GM10248 (cell line): ENCODE measurements at places on chromosomes 6 and 20.

- DNase-seq, result no peak
Observed at GRCh38 chr6:3235486-3235885, 8.0 kb upstream of the TUBB2B start.

GRCh38 chr20:57703013-57703412 lies 6.8 kb downstream of the PMEPA1 start:
- DNase-seq, result no peak

GRCh38 chr20:376750-377149 lies 3.8 kb upstream of the TRIB3 start:
- DNase-seq, result no peak

GRCh38 chr6:104601721-104602120 lies 258.0 kb downstream of the HACE1 start:
- DNase-seq, result no peak

DNA sequence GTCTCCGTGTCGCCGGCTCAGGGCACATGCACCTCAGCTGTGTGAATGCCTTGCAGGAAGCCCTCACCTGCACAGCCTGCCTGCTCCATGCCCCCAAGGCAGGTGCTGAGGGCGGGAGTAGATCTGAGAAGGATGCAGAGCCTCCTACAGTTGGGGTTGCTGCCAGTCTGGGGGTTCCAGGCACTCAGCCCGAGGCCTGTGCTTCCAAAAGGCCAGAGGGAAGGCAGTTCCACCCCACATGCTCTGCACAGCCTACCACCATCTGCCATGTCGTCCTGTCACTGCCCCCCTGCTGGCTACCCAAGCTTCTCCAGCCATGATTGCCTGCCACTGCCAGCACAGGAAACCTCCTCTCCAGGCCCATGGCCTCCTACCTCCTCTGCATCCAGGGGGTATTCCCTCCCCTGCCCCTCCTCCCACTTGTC lies 19.3 kb downstream of the ACSS1 start:
- no peak for DNase-seq

DNA sequence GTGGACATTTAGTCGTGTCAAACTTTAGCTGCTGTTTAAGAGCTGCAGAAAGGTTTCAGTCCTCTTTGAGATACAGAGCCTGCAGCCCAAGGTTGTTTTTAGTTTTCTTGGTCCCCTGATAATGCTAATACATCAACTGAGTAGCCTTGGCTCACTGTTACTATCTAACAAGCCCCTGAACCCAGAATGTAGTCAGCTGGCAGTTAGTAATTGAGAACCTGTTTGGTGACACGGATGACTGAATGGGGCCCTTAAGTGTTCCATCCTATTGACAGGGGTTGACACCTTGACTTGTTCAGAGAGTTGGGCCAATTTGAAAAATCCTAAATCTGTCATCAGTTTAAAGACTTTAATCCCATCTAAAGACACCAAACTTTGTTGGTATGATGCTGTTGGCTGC lies 2.8 kb downstream of the RTN4IP1 start:
- no peak for DNase-seq

DNA sequence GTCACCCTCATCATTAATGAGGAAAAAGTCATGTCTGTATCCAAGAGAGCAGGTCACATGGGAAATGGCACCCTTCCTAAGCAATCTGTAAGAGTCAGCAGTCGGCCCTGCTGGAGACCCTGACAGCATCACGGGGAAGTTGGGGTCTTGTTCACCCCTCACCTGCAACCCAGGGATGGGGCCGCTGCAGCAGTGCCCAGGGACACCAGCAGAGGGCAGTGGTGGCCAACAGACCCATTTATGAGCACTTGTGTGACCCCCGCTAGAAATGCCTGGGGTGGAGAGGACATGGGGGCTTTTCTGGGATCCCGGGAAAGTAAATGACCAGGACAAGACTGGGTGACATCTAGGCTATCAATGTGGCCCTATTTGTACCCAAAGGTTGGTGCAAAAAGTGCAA lies 35.9 kb downstream of the ANKRD60 start:
- peak; percentile 60 for DNase-seq

DNA sequence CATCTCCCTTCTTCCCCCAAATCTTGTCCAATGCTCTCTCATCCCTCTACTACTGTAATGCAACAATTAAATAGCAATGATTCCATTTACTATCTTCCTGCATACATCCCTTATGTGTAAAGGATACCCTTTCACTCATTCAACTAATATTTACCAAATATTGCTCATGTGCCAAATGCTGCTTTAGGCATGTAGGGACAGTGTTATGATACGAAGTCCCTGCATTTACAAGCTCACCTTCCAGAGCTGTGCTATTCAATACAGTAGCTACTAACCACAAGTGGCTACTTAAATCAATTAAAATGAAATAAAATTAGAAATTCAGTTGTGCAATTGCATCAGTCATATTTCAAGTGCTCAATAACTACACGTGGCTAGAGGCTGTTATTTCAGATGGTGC lies 41.1 kb downstream of the GMDS start:
- DNase-seq, result no peak

- DNase-seq, result no peak
Observed at GRCh38 chr6:116463301-116463700, 2.1 kb downstream of the CALHM6 start.

DNA sequence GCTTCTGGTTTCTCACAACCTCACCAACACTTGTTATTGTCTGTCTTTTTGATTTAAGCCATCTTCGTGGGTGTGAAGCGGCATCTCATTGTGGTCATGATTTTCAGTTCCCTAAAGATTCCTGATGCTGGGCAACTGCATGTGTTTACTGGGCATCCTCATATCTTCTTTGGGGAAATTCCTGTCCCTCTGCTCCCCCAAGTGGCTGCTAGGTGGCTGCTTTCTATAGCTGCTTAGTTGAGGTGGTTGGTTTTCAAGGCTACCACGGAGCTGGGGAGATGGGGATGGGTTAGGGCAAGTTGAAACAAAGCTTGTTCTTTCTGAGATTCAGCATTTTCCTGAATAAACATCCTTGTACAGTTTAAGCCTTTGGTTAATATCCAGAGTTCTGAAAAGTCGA lies 403.9 kb upstream of the SULF2 start:
- peak; percentile 38 for DNase-seq

DNA sequence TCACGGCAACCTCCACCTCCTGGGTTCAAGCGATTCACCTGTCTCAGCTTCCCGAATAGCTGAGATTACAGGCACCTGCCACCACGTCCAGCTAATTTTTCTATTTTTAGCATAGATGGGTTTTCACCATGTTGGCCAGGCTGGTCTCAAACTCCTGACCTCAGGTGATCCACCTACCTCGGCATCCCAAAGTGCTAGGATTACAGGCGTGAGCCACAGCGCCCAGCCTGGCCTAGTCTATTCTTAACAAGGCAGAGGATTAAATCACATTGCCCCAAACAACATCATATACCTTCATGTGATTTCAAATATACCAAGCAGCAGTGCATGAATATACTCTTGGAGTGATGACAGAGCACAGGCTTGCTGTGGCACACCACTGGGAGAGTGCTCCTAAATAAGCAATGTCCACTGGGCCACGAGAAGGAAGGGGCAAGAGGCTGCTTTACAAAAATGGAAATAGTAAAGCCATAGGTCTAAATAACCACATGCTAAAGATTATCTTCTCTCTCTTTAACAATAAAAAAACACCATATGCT lies 76.6 kb upstream of the TULP1 start:
- no peak for DNase-seq

GRCh38 chr6:125255201-125255600 lies 46.6 kb downstream of the HDDC2 start:
- no peak for DNase-seq

DNA sequence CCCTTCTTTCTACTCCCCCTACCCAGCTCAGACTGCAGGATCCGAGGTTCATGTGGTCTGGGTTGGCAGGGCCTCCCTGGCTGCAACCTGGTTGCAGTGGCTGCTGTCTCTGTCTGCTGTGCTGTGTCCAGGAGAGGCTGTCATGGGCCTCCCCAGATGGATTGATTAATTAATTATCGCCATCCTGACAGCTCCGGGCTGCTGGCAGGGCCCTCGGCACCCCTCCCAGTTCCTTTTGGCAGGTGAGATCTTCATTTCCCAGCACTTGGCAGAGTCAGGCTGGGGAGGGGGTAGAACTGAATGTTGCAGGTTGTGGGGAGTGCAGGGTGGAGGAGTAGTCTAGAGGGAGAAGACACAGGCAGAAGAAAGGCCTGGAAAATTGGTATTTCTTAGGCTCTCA lies 56.7 kb upstream of the ZFAND3 start:
- no peak for DNase-seq

DNA sequence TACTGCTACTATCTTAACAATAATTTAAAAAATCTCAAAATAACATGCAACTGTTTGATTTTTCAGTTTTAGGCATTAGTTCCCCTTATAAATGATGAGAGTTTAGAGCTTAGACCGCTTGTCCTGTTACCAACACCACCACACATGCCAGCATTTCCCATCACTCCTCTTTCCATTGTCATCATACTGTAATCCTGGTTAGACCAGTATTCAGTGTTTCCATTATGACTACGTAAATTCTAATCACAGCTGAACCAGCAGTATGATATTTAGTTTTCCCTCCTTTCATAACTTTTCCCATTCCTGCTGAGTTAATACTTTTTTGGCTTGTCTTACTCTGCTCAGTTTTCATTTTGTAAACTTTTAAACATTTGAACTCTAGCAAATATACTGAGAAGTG lies 12.2 kb upstream of the TBC1D20 start:
- DNase-seq, result no peak

- DNase-seq, result no peak
Observed at GRCh38 chr6:169837529-169838250, 86.3 kb downstream of the ERMARD start.

GRCh38 chr6:153001767-153002612 lies 519 bp downstream of the MTRF1L start:
- peak; percentile 14 for DNase-seq

DNA sequence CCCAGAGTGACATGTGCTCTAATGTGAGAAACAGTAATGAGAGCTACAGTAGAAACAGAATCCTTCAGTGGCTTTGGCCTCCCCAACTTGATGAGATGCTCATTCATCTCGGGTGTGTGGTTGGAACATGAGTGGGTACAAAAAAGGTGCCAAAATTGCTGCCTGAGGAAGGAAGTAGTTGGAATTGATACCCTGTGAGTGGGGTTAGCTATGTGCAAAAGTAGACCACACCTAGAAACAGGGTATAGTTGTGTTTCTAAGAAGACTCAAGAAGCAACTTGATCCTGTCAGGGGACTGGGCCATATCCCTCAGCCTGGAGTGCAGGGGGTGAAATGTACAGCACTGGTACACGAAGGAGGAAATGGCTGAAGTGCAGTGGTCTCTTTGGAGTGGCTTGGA lies 206.4 kb upstream of the SUPT3H start:
- DNase-seq, result no peak

DNA sequence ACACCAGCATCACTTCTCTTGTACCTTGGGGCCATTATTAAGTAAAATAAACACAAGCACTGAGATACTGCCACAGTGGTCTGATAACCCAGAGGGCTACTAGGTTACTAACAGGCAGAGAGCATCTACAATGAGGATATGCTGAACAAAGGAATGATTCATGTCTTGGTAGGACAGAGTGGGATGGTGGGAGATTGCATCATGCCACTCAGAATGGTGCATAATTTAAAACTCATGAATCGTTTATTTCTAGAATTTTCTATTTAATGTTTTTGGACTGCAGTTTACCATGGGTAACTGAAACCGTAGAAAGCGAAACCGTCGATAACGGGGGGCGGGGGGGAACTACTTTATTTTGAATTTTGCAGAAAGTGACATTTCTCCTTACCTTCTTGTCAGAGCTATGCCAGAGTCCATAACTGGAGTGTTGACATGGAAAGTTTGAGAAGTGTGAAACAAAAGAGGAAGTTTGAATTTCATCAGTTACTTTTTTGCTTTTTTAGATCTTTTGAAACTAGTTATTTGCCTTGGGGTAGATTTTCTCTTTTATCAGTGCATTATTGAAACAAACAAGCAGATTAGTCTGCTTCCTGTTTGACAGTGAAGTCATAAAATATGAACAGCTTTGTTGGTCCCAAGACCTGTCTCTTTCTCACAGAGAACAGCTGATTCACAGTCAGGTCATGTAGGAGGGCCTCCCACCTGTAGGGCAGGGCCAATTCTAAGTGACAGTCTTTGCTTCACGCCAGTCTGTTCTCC lies 124.9 kb downstream of the KLHL32 start:
- DNase-seq, result peak; percentile 74

- DNase-seq, result peak; percentile 23
Observed at GRCh38 chr6:148757944-148758480, 11.2 kb downstream of the UST start.

- no peak for DNase-seq
Observed at GRCh38 chr6:157814883-157815282, 8.2 kb upstream of the SNX9 start.

DNA sequence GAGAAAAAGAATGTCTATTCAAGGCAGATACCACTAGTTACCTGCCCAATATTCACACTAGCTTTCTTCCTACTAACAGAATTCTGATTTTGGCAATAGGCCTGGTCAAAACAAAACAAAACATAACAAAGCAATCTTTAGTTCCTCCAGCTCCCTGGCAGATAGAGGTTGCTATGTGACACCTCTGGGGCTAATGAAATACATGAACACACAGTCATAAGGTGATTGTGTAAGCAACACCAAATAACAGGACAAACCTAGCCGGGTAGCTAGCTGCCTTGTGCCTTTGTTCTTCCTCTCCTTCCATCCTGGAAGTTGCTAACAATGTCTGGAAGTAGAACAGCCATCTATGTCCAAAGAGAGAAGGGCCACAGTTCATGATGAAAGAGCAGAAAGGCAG lies 6.0 kb upstream of the HMGN3 start:
- DNase-seq, result no peak

DNA sequence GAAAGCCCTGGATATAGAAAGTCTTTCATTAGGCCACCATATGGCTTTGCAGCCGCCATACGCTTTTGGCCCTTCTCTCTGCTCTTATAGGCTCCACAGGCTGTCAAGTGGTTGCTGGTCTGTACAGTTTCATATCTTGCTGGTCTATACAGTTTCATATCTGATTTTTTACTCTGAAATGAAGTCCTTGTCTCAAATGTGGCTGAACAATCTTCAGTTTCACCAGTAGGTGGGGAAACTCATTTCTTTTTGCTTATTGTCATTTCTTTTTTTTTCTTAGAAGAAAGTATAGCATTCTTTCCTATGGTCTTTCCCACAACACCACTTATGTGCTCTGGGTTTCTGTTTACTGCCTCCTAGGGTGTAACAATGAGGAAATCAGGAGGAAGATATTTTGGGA lies 771.4 kb upstream of the MMS22L start:
- no peak for DNase-seq

GRCh38 chr6:49225471-49225870 lies 237.6 kb downstream of the MMUT start:
- DNase-seq, result no peak

- DNase-seq, result no peak
Observed at GRCh38 chr6:3079682-3080081, 11.4 kb downstream of the RIPK1 start.

- no peak for DNase-seq
Observed at GRCh38 chr6:41072836-41073202, at the start of gene NFYA. Gene NFYA (plus strand): TSS chr6:41072974. CDS start chr6:41079090, 6,116 bp downstream.
